NCI-H1092 (cell line): ENCODE measurements at places on chromosomes 16 and 17.

GRCh38 chr16:2326191-2326590 lies 14.3 kb downstream of the ABCA3 start:
- DNase-seq = no peak

DNA sequence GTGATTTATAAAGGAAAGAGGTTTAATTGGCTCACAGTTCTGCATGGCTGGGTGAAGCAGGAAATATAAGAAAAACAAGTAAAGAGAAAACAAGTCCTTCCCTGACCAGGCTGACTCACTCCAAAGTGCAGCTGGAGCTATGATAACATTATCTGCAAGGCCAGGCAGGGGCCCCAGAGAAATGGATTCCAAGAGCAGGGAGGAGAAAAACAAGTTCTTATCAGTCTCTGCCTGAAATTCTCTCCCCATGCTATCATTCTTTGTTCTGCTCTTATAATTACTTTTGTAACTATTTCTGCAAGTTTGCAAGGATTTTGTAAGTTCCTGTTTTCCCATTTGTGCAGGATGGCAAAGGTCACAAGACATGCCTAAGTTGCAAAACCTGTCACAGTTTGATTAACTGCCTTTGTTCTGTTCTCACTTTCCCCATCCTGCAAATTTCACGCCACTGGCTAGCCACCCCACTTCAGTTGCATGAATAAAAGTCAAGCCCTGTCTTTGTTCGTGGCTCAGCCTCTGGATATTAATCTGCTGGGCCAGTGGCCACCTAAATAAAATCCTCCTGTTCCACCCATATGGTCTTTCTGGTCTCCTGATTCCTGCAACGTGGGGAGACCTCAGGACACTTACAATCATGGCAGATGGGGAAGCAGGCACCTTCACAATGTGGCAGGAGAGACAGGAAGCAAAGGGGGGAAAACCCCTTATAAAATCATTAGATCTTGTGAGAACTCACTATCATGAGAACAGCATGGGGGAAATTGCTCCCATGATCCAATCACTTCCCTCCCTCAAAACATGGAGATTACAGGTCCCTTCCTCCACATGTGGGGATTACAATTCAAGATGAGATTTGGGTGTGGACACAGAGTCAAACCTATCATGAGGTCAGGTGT lies 13.1 kb downstream of the ABCA9 start:
- no peak for DNase-seq

DNA sequence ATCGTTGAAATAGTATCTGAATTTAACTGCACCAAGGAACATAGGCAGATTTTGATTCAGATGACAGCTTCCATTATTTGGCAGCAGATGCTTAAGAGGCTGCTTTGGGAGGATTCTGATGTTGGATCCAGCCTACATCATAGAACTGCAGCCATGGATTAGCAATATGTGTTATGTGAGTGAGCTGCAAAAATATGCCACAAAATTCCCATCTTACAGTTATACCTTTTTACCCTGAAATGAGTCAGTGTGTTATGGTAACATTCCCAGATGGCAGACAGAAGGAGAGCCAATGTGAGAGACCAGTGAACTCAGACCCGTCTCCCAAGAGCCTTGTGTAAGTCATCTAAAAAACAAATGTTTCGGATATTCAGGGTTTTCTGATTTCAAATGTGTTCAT lies 206.1 kb downstream of the CDH13 start:
- DNase-seq = no peak

DNA sequence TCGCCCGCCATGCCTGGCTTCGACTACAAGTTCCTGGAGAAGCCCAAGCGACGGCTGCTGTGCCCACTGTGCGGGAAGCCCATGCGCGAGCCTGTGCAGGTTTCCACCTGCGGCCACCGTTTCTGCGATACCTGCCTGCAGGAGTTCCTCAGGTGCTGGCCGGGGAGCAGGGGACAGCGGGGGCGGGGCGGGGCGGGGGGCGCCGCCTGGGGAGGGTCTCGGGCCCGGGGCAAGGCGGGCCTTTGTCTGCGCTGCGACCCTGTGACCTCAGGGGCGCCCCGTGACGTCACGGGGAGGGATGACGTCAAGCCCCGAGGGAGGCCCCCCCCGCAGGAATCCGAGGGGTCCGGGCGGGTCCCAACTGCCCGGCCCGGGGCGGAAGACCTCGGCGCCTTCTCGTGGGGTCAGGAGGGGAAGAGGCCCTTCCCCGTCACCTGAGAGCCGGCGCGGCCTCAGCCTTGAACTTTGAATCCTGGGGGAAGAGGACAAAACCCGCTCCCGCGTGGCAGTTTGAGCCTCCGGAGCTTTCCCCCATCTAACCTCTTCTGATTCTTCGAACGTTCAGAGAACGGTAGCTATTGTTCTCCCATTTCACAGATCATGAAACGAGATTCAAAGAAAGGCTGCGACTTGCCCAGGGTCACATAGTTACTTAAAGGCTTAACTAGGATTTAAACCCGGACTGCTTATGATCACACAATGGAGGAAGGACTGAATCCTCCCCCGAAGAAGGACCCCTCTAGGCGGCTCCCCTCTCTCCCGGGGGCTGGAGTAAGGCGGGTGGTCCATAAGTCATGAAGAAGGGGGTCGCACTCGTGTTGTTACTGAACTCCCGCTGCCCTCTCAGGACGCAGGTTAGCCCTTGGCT lies 527 bp downstream of the TRAF4 start:
- peak; percentile 16 for DNase-seq

- no peak for DNase-seq
Observed at GRCh38 chr16:11263737-11264136, 5.4 kb downstream of the TNP2 start.

- DNase-seq = no peak
Observed at GRCh38 chr17:1484676-1485422, 7.6 kb downstream of the MYO1C start.

GRCh38 chr16:28181515-28181914 lies 30.2 kb downstream of the XPO6 start:
- no peak for DNase-seq

DNA sequence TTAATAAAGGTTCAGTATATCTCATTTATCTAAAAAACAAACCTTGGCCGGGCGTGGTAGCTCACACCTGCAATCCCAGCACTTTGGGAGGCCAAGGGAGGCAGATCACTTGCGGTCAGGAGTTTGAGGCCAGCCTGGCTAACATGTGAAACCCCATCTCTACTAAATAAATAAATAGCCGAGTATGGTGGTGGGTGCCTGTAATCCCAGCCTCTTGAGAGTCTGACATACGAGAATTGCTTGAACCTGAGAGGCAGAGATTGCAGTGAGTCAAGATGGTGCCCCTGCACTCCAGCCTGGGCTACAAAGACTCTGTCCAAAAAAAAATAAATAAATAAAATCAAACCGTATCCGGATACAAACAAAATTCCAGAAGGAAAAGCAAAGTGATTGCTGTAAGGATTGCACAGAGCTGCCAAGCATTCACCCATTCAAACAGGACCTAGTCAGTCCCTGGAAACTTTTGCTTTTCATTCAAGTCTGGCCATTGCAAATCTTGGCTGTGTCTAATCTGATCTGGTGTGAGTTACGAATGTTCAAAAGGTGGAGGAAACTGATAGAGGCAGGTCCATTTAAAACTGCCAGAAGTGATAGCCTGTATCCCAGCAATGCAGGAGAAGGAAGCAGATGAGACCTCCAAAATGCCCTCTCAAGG lies 102.5 kb upstream of the CLEC3A start:
- no peak for DNase-seq

DNA sequence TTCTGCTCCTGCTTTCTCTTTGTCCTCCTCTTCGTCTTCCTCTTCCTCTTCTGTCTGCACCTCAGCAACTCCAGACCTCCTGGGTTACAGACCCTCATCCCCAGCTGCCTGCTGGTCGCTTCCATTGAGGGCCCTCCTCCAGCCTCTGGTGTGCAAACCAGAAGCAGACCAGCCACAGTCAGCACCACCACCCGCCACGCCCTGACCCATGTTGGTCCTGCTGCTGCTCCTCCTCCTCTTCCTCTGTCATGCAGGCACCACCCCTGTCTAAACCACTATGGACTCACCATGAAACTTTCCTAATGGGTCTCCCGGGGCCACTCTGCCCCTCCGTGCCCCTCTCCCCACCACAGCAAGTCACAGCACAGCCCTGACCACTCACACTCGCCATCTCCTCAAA lies 11.4 kb upstream of the OGFOD3 start:
- DNase-seq = no peak

DNA sequence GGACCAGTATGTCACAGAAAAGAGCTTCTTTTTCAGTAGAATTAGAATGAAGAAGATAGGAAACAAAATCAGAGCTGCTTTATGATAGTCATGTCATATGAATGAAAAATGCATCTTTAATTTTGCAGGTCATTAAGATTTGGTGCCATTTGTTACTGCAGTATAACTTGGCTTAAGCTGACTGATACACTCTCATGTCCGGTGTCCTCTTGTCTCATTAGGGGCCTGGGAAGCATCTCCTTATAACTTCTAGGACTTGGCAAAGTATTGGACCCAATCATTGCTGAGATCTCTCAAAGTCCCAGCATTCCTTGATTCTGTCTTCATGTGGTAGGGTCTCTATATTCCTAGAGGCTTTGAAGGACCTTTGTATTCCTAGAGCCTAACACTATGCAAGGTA lies 559.4 kb downstream of the TOX3 start:
- no peak for DNase-seq

- no peak for DNase-seq
Observed at GRCh38 chr16:69741951-69742904, 12.5 kb downstream of the NOB1 start.

DNA sequence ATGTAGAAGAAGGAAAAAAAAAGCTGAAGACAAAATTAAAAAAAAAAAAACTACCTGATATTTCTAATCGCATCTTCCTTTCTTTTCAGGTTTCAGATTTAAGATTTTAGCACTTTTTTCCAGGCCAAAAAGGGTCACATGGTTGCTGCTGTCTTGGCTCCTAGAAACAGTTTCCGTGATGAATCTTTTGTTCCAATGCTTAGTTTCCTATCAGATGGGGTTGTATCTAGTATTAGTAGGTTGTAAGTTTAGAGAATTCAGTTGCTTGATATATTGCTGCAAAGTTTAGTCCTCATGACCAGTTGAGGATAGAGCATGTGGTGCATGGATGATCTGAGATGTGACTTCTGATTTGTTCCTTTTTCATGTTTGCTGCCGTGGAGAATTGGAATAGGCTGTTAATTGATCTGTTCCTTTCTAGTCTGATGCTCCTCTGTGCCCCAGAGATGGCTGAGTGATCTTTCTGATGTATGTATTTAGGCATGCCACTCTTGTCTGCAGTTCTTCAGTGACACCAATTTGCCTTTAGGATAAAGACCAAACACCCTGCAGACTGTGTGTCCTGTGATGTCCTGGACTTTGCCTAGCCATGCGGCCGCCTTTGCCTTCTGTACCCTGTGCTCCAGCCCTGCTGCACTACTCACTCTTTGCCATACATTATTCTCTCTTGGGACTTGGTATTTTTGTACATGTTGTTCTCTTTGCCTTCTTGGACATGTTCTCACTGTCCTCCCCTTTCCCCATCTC lies 94.0 kb downstream of the MRTFB start:
- no peak for DNase-seq

DNA sequence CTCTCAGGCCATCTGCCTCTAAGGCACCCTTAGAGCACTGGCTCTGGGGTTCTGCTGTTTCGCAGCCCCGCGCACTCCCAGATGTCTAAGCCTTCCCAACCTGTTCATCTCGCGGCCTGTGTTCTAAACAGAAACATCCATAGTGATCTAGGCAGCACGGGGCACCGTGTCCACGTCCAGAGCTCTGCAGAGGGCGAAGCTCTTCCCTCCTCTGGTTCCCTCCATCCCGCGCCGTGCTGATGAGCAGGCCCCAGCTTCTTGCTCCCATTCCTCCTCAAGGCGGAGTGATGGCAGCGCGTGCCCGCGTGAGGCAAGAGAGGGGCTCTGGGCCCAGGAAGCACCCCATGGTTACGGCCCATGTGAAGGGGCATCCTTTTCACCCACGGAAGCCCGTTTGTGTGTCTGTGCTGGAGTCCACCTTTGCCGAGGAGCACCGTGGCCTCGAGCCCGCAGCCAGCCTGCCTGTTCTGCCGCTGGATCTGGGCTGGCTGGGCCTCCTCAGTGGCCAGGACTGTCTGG lies 3.6 kb downstream of the SPIRE2 start:
- no peak for DNase-seq

- no peak for DNase-seq
Observed at GRCh38 chr17:2926019-2926650, 129.9 kb downstream of the RAP1GAP2 start.

DNA sequence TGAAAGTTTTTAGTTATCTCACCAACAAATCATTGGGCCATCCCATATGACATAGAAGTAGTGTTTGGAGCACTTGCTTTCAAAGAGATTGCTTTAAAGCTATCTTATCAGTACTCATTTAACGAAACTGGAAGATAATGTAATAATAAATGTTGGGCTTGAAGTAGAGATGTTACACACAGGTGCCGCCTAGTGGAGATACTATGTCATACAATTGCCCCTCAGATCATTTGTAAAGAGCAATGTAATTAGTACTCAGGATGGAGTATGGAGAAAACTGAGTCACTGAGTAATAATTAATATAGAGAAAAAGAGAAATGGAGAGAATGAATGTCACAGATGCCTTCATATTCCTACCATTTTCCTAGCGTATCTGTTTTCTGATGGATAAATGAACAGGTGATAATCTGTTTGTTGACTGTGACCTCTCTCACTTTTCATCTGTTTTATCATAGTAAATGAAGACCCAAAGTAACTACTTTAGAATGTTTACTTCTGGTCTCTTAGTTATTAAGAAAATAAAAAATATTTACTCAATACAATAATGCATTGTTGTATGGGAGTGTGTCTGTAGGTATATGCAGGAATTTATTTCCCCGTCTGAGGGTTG lies 80.4 kb downstream of the EFCAB5 start:
- DNase-seq = no peak

- no peak for DNase-seq
Observed at GRCh38 chr16:53212893-53213223, 158.1 kb downstream of the CHD9 start.

DNA sequence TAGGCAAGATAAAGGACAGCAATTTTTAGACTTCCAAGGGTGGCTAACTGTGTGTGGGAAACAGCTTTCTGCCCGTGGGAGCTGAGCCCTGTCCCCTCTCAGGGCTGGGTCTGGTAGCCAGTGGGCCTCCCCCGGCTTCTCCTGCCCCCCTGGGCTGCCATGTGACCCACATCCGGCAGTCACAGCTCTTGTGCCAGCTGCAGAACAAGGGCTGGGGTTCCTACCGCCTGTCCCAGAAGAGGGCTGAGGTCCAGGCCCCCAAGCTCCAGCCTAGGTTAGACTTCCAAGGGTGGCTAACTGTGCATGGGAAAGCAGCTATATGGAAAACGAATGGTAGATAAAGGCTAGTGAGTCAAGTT lies 6.1 kb downstream of the GAST start:
- no peak for DNase-seq

DNA sequence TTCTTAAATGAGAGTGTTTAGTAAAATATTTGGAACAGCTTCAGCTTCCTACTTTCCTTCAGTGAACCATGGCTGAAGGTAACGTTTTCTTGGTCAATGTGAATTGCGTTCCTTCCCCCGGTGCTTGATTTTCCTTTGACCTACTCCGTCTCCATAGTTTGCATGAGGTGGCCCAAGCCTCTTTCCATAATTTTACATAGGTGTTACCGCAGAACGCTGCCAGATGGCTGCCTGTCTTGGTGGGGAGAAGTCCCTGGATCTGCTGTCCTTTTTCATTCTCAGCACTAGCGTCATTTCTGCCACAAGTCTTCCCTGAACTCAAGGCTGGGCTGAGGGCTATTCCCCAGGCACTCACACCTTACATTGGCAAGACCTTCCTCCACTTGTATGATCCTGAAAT lies 178.4 kb downstream of the PRKCA start:
- no peak for DNase-seq
